GM23338 (cell line): ENCODE measurements at places on chromosomes 2 and 18.

- DNase-seq = no peak
Measured at GRCh38 chr2:188280811-188281222, 10.9 kb upstream of the GULP1 start.

GRCh38 chr18:37258819-37259218, 306.8 kb downstream of the CELF4 start:
- no peak for DNase-seq

GRCh38 chr2:47065343-47065742, 89.8 kb downstream of the STPG4 start:
- peak; percentile 43 for DNase-seq

DNA sequence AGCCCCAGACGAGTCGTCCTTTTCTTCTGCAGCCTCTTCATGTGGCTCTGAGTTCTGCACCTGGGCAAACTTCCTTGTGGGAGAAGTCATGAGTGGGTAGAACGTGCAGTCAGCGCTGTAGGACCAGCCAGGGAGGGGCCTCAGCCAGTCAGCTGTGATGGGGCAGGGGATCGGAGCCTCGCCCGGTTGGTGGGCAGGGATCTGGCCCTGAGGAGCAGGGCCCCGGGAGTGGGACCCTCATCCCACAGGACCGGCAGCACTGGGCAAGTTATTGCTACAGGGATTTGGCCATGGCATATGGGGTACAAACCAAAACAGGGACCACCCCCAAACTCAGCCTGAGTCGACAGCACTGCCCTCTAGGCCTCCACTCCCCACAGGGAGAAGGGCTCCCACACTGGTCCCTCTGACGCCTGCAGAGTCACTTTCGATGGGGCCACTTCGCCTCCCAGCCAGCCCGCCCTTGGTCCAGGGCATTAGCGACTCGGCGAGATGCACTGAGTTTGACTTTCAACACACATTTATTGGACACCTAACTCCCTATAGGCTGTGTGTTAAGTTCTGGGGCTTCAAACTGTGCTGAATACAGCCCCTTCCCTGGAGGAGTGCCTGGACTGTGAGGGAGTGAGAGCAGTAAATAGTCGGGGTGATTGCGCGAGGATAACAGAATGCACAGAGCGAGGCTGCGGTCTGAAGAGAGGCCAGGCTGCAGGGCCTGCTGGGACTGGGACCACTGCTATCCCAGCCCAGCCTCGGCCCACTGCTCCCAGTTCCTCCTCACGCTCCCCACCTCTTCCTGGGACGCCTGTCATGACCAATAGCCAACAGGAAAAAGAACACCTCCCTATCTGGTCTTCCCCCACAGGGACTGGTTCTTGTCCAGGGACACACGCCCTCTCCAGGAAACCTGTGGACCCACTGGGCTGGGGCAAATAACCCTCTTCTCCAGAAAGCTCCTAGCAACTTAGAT, 55.9 kb downstream of the SDC1 start:
- peak; percentile 23 for DNase-seq
